ENCODE measurements at places on chromosomes 13 and 19.
A peak's percentile ranks its signal among the peaks of the same experiment; 100 is the strongest.

DNA sequence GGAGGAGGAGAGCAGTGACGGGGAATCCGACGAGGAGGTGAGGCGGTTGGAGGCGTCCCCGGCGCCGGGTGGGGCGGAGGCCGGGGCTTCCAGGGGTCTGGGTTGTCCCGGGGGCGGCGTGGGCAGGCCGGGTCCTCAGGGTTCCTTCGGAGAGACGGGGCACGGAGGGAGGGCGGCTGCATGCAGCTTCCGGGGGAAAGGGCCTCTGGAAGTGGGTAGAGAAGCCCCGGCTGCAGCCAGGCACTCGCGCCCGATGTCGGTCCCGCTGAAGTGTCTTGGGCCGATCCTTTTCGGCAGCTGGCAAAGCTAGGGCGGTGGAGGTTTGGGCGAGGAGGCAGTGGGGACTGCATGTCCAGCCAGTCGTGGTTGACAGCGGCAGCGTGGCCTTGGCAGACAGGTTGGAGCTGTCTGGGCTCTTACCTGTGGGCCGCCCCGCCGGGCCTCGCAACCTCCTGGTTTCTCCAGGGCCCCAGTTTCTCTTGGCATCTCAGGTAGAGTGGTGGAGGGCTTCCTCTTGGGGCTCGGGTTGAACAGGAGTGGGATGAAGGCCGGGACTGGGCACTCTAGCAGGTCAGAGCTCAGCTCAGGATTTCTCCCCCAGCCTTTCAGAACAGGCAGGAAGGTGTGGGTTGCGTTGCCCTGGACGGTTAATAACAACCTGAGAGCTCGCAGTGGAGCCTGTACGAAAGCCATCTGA lies 690 bp downstream of the KMT2B start:
- no peak for DNase-seq

DNA sequence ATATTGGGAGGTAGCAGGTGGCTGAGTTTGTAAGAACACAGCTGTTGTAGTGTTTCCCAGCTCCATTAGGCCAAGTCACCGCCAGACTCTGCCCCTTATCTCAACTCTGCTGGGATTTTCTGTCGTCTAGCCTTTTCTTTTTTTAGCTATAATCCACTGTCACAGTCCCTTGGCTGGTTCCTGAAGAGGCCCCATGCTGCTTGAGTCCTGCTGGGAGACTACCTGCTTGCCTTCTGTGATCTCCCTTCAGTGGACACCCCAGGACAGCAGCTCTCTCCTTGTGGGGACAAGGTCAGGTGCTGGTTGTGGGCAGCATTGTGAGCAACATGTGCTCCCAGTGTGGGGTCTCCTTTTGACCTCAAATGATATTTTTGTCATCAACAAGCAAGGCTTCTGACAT lies 195.0 kb upstream of the ATXN8OS start:
- no peak for DNase-seq

GRCh38 chr19:43688059-43688701 lies 18.2 kb upstream of the PLAUR start:
- no peak for DNase-seq

GRCh38 chr19:5254944-5255343 lies 85.7 kb downstream of the PTPRS start:
- DNase-seq, result no peak

GRCh38 chr19:33290956-33291622 lies 11.2 kb downstream of the CEBPA start:
- DNase-seq, result no peak

- DNase-seq, result peak; percentile 54
Observed at GRCh38 chr19:34432797-34433196, 4.6 kb downstream of the UBA2 start.

DNA sequence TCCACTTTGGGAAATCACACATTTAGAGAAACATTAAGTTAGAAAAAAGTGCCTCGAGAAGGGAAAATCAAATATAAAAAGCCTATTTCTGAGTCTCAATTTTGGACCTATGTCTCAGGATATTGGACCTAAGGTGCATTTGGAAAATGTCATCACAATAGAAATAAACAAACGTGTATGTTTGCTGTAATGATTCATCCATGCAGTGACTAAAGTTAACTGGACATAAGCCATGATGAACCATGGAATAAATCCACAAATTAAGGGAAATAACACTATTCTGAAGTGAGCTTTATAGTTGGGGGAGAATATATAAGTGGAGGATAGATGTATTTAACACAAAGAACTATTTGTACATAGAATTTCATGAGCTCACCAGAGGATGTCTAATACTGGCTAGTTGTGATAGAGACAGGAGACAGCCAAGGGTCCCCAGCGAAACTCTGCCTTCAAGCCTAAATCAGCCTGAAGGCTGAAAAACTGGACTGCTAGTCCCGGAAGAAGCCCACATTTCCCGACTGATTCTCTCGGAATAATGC lies 963.3 kb upstream of the SPRY2 start:
- no peak for DNase-seq

- peak; percentile 45 for DNase-seq
Observed at GRCh38 chr19:15115080-15115479, 7.9 kb downstream of the SYDE1 start.

- DNase-seq, result no peak
Observed at GRCh38 chr19:43749152-43749551, 5.6 kb downstream of the SMG9 start.

DNA sequence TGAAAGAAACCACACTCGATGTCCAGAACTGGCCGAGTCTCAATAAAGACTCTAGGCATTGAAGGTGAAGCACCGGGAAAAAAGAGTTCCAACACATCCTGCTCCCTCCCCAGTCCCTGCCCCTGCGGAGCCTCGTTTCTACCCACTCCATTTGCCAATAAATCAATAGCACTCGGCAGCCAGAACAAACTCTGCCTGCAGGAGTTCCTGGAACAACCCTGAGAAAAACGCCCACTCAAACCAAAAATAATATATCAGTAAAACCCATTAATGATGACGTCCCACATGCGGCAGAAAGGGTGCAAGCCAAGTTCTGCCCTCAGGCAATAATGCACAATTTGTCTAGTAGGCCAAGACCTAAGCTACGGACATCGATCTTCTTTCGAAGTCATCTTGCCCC lies 41.0 kb downstream of the PDCD5 start:
- DNase-seq, result no peak

GRCh38 chr19:10899151-10899653 lies 27.8 kb downstream of the CARM1 start:
- DNase-seq, result no peak

- no peak for DNase-seq
Observed at GRCh38 chr13:79534596-79534995, 53.6 kb downstream of the NDFIP2 start.

DNA sequence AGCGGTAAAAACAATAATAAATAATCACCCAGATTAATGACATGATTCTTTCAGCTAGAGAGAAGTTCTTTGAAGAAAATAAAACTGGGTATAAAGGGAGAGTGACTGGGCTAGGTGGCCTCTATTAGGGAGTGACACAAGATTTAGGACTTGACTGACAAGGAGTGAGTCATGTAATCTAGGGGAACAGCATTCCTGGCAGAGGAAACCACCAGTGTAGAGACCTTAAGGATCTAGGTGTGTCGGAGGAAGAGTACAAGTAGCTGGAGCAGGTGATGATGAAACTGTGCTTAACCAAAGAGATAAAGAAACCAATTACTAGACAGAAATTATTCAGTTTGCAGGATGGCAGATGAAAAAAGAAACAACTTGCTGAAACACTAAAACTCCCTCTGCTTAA lies 248.0 kb downstream of the RFC3 start:
- DNase-seq, result no peak

GRCh38 chr13:24215126-24215525 lies 54.6 kb downstream of the SPATA13 start:
- DNase-seq, result no peak

DNA sequence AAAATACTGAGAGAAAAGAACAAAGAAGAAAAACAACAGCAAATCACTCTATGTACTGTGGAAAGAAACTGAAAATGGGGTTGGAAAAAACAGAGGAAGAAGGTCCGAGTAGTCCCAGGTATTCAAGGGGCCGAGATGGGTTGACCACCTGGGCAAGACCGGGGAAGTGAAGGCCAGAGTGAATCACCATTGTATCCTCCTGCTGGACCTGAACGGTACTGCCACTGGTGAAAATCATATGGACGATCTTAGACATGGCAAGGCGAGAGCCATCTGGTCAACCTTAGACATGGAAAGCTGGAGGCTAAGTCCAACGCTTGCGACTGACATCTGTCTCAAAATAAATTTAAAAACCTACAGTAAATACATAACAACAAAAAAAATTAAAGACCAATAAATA lies 44.4 kb upstream of the ZNF91 start:
- no peak for DNase-seq

- no peak for DNase-seq
Observed at GRCh38 chr19:2426611-2427428, 566 bp downstream of the TIMM13 start.

DNA sequence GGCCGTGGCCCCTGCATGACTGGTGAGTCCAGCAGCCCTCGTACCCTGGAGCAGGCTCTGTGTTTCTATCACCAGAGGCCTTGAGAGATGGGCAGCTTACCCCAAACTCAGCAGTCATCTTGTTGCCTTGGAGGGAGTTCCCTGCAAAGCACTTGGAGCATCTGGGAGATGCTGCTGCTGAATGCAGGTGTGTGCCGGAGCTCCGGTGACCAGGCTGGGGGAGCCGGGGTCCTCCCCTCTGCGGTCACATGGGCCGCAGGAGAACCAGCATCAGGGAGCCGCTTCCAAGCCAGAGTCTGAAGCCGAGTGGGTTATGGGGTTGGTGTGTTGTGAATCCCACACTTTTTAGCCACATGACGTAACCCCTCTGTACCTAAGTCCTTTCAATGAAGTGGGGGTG lies 82.8 kb downstream of the TEX29 start:
- no peak for DNase-seq

- DNase-seq, result no peak
Observed at GRCh38 chr19:42942187-42942789, 5.3 kb upstream of the PSG7 start.

- no peak for DNase-seq
Observed at GRCh38 chr19:27777726-27778125, 1435.2 kb downstream of the UQCRFS1 start.

- DNase-seq, result no peak
Observed at GRCh38 chr13:30456290-30456689, 9.4 kb downstream of the HMGB1 start.

DNA sequence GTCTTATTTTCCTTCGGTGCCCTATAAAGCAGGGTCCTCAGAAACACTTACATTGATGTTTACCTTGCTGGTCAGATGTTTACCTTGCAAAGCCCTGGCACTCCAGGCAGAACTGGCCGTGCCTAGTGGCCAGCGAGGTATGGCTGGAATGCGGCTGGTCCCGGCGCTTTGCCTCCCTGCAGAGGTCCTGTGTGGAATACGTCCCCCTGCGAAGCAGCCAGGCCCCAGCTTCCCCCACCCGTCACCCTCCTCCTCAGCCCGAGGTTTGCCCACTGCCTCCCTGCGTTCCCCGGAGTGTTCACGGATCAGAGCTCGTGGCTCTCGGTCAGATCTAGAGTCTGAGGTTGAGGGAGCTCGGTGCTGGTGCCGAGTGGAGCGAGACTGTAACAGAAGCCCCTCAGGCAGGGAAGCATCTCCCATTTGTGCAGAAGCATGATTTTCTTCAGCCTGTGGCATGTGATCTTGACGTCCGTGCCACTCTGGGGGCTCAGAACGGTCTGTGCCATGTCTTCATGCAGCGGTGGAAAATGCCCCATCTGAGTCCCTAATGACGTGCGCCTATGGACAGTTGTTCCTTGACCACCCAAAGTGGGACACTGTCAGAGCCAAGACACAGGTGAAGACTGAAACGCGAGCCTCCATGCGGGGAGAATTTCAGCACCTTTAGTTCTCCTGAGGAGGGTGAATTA lies 54.8 kb upstream of the SOX1 start:
- no peak for DNase-seq

GRCh38 chr13:39134574-39134973 lies 96.3 kb downstream of the NHLRC3 start:
- no peak for DNase-seq

- DNase-seq, result peak; percentile 95
Observed at GRCh38 chr13:99501184-99501847, at the start of gene TM9SF2. TM9SF2 (plus strand) TSS chr13:99501472; CDS start chr13:99501607, 135 bp downstream.

- no peak for DNase-seq
Observed at GRCh38 chr19:47444388-47444821, 25.1 kb upstream of the MEIS3 start.

- DNase-seq, result no peak
Observed at GRCh38 chr13:38686577-38687245, at the start of gene FREM2. FREM2 (plus strand) TSS chr13:38687077; CDS start chr13:38687345, 268 bp downstream.

DNA sequence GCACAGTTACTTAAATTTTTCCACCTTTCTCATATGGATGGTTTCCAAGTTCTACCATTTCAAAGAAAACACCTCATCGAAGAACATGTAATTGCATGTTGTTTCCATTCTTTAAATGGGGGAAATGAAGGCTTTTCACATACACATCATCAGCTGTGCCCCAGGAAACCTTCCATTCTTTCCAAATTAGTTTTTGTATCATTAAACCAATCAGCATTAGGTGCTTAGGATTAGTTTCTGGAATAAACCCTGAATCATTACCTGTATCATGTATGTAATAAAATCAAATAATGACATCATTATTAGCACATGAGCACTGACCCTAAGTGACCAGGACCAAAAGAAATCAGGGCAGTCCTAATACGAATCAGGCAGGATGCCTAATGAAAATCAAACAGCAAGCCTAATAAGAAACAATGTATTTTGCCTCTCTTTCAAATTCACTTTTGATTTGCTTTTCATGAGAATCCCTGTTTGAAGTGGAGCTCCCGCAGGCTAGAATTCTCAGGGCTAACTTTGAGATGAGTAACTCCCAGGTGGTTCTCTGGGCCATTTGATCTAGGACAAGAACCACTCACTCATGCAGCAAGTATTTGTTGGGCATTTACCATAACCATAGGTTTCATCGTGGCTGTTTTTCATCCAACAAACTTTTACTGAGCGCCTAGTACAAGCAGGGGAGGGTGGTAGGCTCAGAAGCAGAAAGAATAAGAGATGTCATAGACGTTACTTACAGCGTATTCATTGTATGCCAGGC lies 89.2 kb downstream of the MZT1 start:
- no peak for DNase-seq

- no peak for DNase-seq
Observed at GRCh38 chr19:16470541-16470910, 1.2 kb downstream of the EPS15L1 start.

GRCh38 chr13:111281751-111282311 lies 38.6 kb upstream of the TEX29 start:
- DNase-seq, result no peak

- DNase-seq, result no peak
Observed at GRCh38 chr19:15551293-15552004, 43.1 kb downstream of the CYP4F22 start.

Data from tibial nerve (tissue), 4 donors.